ENCODE measurements at places on chromosomes 1 and 21. TPM values are rescaled to one million over a fixed set of nuclear protein-coding genes. Genes with fewer than 3 reads are reported as not detected.

DNA sequence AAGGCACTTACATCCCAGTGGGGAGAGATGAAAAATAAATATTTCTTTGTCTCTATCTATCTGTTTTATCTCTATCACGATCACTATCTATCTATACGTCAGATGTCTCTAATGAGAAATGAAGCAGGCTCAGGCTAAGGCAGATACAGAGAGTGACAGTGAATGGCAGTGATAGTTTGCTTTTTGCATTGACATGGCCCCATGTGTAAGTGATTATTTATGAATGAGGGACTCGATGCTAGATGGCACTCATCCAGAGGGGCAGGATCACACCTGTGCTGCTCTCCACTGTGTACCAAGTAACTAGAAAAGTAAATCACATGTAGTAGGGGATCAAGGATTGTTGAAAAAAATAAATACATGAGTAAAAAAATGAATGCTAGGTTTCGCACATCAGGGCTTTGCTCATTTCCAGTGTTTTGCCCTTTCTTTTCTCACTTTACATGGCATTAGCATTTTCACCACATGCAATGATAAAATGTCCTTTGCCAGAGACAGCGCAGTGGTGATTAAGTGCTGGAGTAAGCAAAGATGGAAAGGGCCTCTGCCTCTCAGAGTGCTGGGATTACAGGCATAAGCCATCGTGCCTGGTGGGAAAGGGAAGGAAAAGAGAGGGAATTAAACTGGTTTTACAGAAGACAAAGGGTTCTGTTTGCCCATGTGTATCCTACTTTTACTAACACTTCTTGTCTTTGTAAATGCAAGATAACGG, 16.5 kb downstream of the TBX19 start:
- no peak for DNase-seq
- peaks cover 5% of the 10 kb centered on the region for H3K4me1 ChIP-seq
- H3K27me3 ChIP-seq, result no peaks in the 10 kb centered on the region
- H3K27ac ChIP-seq, result no peak overlapping the region

- peaks cover 13% of the 10 kb centered on the region for H3K4me1 ChIP-seq
- H3K4me3 ChIP-seq, result peak overlapping the region; percentile 94
- H3K27me3 ChIP-seq, result no peaks in the 10 kb centered on the region
- peaks cover 3% of the 10 kb centered on the region for H3K36me3 ChIP-seq
- no peak for DNase-seq
Measured at GRCh38 chr1:1165900-1166421, 7.7 kb upstream of the TTLL10 start.

- no peak overlapping the region for H3K4me3 ChIP-seq
- no peak for DNase-seq
- peaks cover 4% of the 10 kb centered on the region for H3K4me1 ChIP-seq
- H3K27me3 ChIP-seq, result no peaks in the 10 kb centered on the region
- H3K27ac ChIP-seq, result no peak overlapping the region
Measured at GRCh38 chr1:10621906-10622305, 147.2 kb downstream of the PEX14 start.

DNA sequence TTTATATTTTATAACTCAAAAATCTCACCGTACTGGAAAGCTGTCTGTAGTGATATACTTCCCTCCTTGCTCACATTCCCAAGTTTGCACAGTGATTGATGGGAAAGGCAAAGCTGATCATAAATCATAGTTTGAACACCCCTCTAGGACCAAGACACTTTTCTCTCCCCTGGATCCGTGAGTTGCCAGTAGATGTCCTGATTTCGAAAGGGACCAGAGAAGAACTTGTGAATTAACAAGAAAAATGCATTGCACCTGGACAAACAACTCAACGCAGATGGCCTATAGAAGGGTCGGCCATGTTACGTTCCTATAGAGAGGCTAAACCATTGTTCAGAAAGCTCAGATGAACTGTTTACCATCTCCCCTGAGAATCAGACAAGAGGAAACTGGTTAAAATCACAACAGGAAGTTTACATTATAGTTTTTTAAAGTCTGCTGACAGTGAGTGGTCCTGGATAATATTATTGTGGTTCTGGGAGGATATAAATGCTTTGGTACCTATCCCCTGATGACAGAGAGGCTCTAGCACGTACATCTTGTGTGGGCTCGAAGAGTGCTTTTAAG, 124.0 kb upstream of the SLC45A1 start:
- no peaks in the 10 kb centered on the region for H3K27me3 ChIP-seq
- H3K4me1 ChIP-seq, result peaks cover 13% of the 10 kb centered on the region
- H3K4me3 ChIP-seq, result no peak overlapping the region
- no peak for DNase-seq
- H3K36me3 ChIP-seq, result no peaks in the 10 kb centered on the region

AUNIP gene
- 5.9 TPM for total RNA-seq
